Stimulated activated CD8-positive, alpha-beta memory T cell treated with anti-CD3 and anti-CD28 coated beads, Interleukin-4, amount 100 ng/mL, for 1 hour (primary cell): ENCODE measurements at places on chromosomes 2 and 18.

GRCh38 chr2:18284331-18284730 lies 276.1 kb downstream of the RDH14 start:
- no peak for DNase-seq

GRCh38 chr18:27769152-27769551 lies 407.8 kb downstream of the CDH2 start:
- DNase-seq = no peak

- no peak for DNase-seq
These were observed 52.3 kb upstream of the CERS6 start for GRCh38 chr2:168403736-168404135.

- no peak for DNase-seq
These were observed 29.4 kb downstream of the ITM2C start for GRCh38 chr2:230893841-230894781.

GRCh38 chr2:227183657-227184367 lies 19.4 kb downstream of the COL4A3 start:
- DNase-seq = no peak

- DNase-seq = no peak
These were observed 395.9 kb downstream of the LRATD1 start for GRCh38 chr2:15028406-15028805.

GRCh38 chr2:24616616-24617015 lies 125.6 kb downstream of the NCOA1 start:
- no peak for DNase-seq

- no peak for DNase-seq
These were observed 96.6 kb downstream of the MAP4K4 start for GRCh38 chr2:101794141-101794540.

DNA sequence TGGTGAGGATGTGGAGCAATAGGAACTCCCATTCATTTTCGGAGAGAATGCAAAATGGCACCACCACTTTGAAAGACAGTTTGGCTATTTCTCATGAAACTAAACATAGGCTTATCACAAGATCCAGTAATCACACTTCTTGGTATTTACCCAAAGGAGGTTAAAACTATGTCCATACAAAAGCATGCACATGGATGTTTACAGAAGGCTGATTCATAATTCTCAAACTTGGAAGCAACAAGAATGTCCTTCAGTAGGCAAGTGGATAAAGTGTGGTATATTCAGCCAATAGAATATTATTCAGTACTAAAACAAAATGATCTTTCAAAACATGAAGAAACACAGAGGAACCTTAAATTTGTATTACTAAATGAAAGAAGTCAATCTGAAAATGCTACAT lies 440.6 kb downstream of the FBXO15 start:
- DNase-seq = no peak

DNA sequence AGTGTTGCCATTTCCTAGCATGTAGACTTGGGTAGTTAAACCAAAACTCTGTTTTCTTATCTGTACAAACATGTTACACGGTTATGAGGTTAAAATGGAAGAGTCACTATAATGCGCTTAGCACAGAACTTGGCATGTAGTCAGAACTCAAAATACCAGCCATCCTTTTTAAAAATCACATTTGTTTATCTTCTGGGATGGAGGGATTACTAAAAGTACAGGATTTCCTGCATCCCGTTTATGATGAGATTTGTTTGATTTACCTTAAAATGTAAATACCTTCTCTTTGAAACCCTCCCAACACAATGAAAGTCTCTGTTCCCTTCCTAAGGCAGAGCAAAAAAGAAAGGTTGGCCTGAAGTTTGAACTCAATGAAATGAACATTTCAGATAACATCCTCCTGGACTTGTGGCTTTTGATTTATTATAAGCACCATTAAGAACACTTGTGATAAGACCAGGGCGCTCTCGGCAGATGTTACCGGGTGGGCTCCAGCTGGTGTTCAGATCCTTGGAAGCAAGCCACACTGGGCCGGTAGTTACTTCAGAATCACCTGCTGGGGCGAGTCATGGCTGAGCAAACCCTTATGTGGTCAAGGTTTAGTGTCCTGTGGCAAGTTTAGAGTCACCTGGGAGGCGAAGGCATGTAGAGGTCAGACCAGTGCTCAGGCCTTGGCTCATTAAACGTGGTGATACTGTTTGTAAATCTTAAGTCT lies 105.7 kb downstream of the MGAT5 start:
- no peak for DNase-seq

DNA sequence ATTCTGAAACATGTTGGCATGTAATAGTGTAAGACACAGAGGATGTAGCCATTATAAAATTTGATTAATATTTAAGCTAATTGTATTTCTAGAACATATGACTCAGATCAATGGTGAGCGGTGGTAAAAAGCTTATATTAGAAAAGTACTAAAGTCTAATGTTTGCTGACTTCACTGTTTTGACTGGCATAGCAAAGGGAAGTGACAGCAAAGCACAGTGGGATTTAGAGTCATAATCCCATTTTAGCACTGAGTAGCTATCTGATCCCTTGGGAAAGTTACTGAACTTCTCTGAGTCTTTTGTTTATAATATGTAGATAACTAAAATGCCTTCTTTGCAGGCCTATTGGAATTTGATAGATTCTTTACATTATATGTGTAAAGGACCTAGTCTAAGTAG lies 60.4 kb downstream of the KIAA1328 start:
- no peak for DNase-seq

DNA sequence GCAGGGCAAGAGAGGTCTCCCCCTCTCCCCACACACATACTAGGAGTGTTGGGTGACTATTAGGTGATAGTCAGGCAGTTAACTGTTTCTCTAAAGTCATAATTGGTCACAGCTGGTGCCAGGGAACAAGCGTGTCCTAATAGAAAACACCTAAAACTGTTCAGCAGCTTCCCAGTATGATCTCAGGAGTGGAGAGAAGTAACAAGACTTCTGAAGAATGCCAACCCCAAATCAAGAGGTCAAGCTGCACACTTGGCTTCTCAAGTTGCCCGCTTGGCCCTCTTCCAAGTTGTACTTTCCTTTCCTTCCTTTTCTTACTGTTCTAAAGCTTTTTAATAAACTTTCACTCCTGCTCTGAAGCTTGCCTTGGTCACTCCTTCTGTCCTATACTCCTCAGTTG lies 22.4 kb upstream of the STAT1 start:
- no peak for DNase-seq

DNA sequence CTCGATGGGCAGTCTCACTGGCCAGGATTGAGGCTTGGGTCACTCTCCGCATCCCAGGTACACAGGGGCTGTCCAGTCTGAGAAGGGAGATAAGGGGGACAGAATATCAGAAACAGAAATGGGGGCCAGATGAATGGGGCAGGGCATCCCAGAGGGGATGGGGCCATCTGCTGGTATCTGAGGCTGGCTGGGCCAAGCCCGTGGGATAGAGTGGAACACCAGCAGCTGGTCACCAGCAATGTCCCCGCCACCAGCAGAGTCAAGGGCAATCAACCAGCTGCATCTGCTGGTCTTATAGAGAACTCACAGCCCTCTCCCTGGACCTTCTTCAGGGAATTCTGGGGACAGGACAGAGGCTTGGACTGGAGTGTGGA lies 128.8 kb upstream of the HAAO start:
- DNase-seq = no peak
